Activated naive CD8-positive, alpha-beta T cell treated with anti-CD3 and anti-CD28 coated beads for 36 hours (primary cell): ENCODE measurements at places on chromosomes 6 and 20. TPM values are rescaled to one million over a fixed set of nuclear protein-coding genes. Genes with fewer than 3 reads are reported as not detected.

Gene BRPF3
- 15.3 TPM for total RNA-seq

Gene DUSP15
- total RNA-seq: not detected

Gene FAM209A
- 0.62 TPM for total RNA-seq

Gene HTR1E
- not detected for total RNA-seq

Gene YTHDF1
- total RNA-seq: 48.3 TPM

Gene OPN5
- total RNA-seq: not detected

Gene FOXA2
- total RNA-seq: not detected

Gene WFDC5
- total RNA-seq: 0.23 TPM

Gene SLC22A2
- not detected for total RNA-seq

Gene GRIK2
- total RNA-seq: not detected

Gene ARMH2
- not detected for total RNA-seq

Gene SLA2
- 73.4 TPM for total RNA-seq

Gene SLC2A10
- total RNA-seq: 0.08 TPM

Gene FGD2
- 1.8 TPM for total RNA-seq
